Stimulated activated CD4-positive, alpha-beta T cell treated with anti-CD3 and anti-CD28 coated beads, TNF-alpha, amount 100 ng/mL, for 1 hour (primary cell): ENCODE measurements at places on chromosomes 12 and 14.

DNA sequence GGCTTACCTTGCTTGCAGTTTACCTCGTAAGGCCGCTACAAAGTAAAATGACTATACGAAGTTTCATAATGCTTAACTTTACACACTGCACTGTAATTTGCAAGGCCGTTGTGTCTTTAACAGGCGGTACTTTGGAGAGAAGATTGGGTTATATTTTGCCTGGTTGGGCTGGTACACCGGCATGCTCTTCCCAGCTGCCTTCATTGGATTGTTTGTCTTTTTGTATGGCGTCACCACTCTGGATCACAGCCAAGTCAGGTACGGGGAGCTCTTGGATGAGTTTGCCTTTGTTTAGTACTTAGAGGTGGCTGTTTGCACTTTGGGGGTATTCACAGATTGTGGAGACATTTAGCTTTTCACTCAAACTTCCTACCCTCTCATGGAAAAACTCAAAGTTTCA is 167.8 kb downstream of the SLC5A8 start:
- DNase-seq = no peak

DNA sequence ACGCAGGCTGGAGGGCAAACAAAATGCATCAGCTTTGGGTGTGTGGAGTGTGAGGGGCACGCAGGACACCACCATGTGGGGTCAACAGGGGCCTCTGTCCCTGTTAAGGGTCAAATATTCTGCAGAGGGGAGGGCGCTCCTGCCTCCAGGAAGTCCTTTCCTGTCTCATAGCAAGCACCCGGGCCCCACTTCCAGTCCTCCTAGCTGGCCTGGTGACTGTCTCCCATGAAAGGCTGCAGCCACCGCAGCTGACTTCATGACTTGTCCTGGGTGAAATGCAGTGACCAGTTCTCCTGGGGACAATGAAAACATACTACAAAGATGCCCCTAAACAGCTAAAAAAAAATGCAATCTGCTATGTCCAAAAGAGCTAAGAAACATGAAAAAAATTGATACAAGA is 53.6 kb downstream of the LGMN start:
- no peak for DNase-seq

DNA sequence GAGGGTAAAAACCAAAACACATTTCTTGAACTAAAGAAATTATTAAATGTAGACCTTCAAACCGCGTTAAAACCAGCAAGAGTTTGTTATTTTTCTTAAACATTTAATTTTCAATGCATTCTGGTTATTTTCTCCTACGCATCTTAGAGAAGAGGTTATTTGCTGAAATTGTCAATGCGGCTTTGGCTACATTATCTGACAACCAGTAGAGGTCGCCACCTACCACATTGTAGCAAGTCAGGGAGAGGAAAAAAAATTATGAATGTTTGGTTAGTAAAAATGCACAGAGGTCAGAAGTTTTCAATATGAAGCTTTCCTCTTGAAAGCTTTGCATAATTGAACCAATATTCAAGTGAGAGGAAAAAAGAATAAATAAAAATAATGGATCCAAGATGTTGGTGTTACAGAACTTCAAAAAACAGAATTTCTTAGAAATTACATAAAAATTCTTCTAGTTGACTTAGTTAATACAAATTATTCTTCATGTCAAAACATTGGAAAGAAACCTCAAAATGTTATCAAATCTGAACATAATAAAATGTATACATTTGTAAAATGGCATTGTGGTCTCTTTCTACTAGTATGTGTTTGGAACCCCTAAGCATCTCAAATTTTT is 159.4 kb upstream of the TMTC2 start:
- DNase-seq = no peak

- no peak for DNase-seq
Measured at GRCh38 chr14:99213527-99213971, 58.4 kb downstream of the BCL11B start.

- no peak for DNase-seq
Measured at GRCh38 chr14:29643433-29644211, 284.0 kb downstream of the PRKD1 start.

DNA sequence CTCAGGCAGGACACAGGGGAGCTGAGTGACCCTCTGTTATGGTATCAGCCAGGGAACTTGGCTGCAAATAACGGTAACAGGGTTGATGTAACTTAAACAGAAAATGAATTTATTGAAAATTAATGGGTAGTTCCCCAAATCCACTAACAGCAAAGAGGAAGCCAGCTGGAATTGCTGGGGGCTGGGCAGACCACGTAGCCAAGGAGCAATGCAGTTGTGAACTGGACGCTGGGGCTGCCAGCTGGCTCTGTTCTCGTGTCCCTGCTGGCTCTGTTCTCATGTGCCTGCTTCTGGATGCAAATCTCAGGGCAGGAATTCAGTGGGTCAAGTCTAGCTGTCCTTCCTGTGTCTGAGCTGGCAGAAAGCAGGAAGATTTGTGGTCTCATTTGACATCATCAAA is 1383.3 kb upstream of the TMEM132C start:
- DNase-seq = no peak

GRCh38 chr14:60093080-60093479 is 1.4 kb downstream of the PCNX4 start:
- DNase-seq = no peak

GRCh38 chr12:81668475-81668874 is 90.7 kb downstream of the PPFIA2 start:
- no peak for DNase-seq

GRCh38 chr12:69509904-69510827 is 40.0 kb downstream of the FRS2 start:
- no peak for DNase-seq

DNA sequence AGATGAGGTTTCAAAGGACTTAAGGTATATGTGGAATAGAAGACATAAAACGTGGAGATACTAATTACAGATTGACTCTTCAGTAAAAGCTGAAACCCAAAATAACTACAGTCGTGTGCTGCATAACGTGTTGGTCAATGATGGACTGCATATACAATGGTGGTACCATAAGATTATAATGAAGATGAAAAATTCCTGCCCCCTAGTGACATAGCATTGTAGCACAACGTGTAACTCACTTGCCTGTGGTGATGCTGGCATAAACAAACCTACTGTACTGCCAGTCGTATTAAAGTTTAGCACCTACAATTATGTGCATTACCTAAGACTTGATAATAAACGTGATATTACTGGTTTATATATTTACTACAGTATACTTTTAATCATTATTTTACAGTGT is 150.3 kb downstream of the LRRK2 start:
- no peak for DNase-seq

DNA sequence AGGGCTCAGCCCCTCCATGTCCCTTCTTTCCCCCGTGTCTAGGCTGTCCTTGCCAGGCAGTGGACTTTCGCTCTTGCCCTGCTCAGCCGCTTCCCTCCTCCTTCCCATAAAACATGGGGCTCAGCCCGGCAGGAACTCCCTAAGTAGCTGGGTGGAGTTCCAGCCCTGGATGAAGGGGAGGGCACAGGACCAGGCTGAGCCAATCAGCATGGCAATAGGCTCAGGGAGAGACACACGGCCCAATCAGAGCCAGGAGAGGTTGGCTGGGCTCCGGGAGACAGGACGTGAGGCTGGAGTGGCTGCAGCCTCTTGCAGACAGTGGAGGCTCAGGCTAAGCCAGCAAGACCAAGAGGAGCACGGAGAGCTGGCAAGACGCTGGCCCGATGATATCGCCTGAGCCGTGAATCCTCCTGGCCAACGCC is 54.3 kb downstream of the GALNT9 start:
- no peak for DNase-seq

- no peak for DNase-seq
Measured at GRCh38 chr14:49641697-49642129, 6.7 kb upstream of the DNAAF2 start.

DNA sequence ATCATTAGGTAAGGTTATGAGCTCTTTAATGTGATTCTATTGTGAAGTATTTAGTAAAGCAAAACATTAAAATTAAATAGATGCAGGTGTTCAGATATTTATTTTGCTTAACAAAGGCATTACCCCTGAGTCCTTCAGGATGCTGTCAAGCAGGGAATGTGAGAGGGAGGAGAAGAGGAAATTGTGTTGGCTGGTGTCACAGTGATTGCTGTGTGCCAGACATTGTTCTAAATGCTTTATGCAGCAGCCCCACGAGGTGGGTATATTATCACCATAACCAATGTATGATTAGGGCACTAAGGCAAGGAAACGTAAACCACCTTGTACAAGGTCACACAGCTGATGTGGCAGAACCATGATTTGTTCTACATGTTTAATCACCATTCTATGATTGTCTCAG is 80.1 kb downstream of the STAB2 start:
- DNase-seq = no peak

- DNase-seq = no peak
Measured at GRCh38 chr12:105261010-105261409, 25.0 kb upstream of the APPL2 start.

- DNase-seq = no peak
Measured at GRCh38 chr14:54785778-54786770, 116.6 kb downstream of the GCH1 start.

GRCh38 chr12:124302807-124303578 is 8.1 kb downstream of the RFLNA start:
- no peak for DNase-seq

DNA sequence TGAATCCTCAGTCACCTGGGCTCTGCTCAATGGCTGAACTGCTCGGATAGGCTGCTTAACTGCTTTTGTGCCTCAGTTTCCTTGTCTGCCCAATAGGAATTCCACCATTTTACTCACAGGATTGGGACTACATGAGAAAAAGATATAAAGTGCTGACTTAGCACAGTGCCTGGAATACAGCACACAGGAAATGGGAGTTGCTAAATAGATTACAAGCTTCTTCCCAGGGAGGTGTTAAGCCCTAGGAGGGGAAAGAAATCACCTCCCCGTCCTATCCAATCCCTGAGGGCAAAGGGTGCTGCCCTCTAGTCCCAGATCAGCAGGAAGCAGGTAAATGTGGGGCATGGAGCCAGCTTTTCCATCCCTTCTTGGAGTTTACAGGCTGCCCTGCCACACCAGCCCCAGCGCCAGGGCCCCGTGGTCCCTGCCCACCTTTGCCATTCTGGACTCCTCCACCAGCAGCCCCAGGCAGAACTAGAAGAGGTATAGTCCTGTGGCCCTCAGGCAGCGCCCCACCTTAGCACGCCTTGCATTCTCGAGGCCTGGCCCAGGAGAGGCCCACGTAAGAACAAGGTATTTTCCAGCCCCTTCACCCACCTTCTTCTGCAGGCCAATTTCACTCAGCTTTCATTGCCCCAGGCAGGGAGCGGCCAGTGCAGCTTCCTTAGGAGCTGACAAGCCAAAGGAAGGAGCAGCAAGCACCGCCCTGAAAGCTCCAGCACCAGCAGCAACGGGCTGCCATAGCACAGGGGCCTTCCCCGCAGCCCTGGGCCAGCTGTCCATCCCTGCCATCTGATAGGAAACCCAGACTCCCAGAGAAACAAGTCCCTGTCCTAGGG is 28.8 kb upstream of the RPLP0 start:
- DNase-seq = no peak

DNA sequence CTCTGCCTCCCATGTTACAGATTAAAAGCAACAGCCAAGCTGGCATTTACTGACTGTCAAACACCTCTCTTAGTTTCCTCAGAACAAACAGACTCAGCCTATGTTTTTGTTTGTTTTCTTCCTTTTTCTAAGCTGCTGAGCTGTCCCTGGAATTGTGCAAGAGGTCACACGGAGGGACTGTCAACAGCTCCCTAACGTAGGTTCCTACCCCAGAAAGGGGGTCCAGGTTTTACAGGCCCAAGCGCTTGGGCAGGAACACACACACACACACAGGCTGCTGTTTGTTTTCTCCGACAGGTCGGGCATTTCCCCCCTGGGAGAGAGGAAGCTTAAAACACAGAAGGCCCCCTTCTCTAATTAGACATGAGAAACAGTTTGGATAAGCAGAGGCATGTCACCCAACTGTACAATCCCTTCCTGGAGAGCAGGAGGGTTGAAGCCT is 739.6 kb upstream of the TBX3 start:
- DNase-seq = no peak

- no peak for DNase-seq
Measured at GRCh38 chr12:16261944-16262475, 15.5 kb downstream of the SLC15A5 start.

GRCh38 chr12:54882079-54882478 is 27.8 kb downstream of the MUCL1 start:
- DNase-seq = no peak

- no peak for DNase-seq
Measured at GRCh38 chr12:79435742-79436141, 255.0 kb downstream of the PAWR start.

GRCh38 chr14:24874514-24875202 is 175.3 kb downstream of the STXBP6 start:
- DNase-seq = no peak
